ENCODE measurements at places on chromosomes 3 and 15.

DNA sequence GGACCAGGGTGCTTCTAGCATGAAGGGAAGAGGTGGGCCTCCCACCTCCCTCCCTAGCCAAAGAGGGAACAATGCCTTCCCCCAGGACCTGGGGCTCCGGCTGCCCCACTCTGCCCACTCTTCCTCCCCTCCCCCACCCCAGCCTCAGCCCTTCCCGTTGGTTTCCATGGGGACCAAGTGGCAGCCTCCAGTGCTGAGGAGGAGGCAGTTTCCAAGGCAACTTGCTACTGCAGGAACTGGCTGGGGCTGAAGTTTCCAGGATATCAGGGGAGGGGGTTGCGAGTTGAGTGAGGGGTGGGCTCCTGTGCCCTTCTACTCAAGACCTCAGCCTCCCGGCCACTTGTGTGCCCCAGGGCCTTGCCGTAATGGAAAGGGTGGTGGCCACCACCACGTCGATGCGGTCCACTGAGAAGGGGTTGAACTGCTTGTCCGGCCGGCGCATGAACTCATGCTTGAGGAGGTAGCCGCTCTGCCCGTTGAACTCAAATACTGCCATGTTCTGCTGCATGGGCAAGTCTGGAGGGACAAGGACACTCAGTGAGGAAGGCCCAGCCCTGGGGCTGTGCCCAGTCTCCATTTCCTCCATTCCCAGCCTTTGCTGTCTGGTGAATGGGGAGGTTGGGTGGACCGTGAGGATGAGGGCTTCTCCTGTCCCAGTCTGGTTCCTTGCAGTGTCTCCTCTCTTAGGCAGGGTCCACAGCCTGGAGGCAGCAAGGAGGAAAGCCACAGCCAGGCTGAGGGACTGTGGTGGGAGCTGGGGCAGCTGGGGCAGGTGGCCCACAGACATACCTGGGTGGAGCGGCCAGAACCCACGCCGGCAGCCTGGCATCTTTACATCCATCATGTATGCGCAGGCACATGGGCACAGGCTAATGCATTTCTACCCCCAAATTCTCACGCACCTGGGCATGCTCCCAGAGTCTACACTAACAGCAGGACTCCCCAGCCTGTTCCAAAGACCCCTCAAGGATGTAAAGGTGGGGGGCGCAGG, 11.3 kb upstream of the ANKRD63 start:
- no peak for DNase-seq

DNA sequence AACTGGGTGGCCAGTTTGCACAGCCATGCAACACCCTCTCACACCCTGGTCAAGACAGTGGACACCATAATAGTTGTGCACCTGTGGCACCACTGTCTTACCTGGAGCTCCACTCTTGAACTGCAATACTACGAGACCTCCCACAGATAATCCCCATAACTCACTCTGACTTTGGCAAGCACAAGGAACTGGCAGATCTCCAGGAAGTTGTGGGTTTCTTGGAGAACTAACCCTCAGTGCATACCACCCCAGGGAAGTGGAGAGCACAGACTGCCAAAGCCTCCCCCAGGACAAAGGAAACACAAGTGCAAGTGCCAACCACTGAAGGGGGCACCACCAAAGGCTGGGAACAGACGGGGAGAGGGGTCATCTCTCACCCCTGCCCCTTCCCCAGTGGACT, 318.6 kb downstream of the SUCLG2 start:
- no peak for DNase-seq

- DNase-seq: peak; percentile 12
These were observed 773.1 kb upstream of the NR2F2 start for GRCh38 chr15:95557226-95558046.

- DNase-seq: no peak
These were observed 3.9 kb upstream of the OPA1 start for GRCh38 chr3:193589129-193589528.

DNA sequence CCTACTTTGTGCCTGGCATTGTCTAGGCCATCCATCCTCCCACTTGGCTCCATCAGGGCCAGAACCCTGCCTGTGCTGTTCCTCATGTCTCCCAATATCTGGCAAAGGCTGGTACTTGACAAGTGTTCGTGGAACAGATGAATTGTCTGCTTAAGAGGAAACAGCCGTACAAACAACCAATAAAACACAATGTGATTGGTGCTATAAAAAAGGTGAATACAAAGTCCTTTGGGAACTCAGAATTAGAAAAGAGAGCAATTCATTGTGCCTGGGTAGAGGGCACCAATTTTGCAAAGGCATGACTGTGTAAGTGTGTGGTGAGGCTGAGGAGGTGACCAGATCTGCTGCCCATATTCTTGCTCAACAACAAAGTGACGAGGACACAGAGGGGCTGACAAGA, 164.5 kb upstream of the PPP2R3A start:
- no peak for DNase-seq

- DNase-seq: no peak
These were observed 56.7 kb downstream of the UQCC5 start for GRCh38 chr3:52593103-52593502.

DNA sequence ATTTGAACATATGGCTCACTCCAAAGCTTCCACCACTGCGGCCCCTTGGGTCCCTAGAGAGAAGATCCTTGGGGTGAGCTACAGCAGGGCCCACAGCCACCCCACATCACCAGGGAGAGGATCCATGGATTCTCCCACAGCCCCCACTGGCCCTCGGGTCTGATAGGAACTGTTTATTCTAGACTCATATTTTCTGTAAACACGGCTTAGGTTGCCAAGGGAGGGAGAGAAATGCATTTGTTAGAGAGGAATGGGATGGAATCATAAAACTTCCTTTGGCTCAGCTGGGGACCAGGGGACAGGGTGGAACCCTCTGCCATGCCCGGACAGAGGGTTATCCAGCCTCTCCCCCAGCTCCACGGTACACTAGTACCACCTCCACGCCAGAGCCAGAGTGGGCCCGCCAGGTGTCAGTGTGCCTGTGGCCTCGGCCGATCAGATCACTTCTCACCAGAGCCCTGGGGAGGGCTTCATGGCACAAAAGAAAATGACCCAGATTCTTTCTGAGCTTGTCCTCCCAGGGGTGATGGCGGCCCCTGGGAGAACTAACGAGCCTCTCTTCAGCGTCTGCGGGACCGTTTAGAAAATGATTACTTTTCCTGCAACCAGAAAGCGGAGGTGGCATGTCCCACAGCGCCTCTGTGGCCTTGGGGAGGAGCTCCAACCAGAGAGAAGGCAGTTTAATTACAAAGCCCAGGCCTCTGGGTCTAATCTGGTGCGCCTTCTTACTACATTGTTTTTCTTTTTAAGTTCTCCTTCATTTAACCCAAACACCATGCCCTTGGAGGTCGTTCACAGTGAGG, 33.7 kb downstream of the ADCY5 start:
- DNase-seq: no peak

DNA sequence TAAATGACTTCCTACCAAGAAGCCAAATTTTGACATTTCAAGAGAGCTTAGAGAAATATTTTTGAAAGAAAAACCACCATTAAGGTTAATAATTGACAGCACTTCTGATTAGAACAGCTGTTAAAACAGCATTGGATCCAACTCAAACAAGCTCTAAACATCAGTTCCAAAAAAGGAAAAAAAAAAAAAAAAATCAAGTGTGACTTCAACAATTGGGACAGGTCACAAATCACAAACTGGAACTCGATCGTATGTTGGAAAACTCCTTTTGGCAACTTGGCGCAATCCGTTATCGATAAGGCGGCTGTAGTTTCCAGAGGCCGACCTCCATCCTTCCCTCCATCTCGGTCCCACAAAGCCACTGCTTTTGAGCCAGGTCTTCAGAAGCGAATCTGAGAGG, 17.8 kb downstream of the TLE3 start:
- DNase-seq: no peak

- DNase-seq: no peak
These were observed 602.9 kb downstream of the NTRK3 start for GRCh38 chr15:87653646-87654045.

DNA sequence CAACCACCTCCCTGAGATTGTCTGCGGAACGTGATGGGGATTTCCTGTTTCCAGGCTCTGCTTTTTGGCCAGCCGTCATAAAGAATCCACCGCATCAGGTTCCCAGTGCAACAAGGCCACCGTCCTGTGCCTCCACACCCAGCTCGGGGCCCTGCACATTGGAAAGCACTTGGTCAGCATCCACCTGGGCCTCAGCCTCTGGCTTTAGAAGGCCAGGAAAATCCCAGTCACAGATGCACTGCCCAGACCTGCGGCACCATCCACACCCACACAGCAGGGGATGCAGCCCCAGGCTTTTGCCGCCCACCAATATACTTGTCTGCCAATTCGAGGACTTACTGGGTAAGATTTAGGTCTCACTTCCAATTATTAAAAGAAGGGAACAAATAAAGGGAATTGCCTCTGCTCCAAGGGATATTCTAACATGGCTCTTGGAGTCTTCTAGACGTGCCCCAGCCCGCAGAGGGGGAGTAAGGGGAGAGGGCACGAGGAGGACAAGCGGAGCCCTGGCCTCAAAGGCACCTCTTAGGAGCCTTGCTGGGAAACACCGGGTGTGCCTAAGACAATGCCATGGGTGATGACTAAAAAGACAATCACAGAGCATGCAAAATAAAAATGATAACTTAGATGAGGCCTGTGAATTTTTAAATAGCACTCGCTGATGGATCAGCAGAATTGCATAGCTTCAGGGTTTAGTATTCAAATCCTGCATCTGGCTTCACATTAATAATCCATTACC, 169.2 kb downstream of the FOXP1 start:
- DNase-seq: no peak

DNA sequence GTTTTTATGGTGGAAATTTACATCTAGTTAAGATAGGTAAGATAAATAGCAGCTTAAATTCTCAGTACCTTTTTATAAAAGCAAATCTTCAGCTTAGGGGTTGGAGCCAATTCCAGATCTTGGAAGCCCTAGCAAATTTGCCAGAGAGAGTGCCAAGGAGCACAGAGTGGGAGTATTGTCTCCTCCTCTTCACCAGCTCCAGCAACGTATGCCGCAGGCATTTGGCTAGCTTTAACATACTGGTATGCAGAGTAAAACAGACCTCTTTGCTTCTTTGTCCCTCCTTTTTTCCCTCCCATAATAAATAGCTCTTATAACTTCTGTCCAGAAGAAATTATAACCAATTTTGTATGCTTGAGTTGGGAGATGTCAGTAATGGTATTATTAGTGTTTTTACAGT, 140.4 kb downstream of the DIPK2A start:
- DNase-seq: no peak

DNA sequence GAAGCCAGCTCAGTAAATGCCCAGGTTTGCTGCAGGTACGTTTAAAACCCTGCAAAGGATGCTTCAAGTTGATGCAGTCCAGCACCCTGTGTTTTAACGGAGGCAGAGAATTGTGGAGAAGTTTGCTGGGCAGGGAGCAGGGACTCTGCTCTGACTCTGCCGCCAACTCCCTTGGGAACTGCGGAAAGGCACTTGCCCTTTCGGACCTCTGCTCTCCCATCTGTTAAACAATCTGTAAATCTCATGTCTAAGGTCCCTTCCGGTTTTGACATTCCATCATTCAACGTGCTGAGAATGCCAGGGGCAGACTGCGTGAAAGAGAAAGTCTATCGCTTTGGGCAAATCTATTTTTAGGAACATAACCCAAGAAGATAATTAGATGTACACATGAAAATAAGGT, 184.5 kb downstream of the OPA1 start:
- DNase-seq: no peak

- no peak for DNase-seq
These were observed 49.2 kb upstream of the P3H2 start for GRCh38 chr3:190169877-190170276.

DNA sequence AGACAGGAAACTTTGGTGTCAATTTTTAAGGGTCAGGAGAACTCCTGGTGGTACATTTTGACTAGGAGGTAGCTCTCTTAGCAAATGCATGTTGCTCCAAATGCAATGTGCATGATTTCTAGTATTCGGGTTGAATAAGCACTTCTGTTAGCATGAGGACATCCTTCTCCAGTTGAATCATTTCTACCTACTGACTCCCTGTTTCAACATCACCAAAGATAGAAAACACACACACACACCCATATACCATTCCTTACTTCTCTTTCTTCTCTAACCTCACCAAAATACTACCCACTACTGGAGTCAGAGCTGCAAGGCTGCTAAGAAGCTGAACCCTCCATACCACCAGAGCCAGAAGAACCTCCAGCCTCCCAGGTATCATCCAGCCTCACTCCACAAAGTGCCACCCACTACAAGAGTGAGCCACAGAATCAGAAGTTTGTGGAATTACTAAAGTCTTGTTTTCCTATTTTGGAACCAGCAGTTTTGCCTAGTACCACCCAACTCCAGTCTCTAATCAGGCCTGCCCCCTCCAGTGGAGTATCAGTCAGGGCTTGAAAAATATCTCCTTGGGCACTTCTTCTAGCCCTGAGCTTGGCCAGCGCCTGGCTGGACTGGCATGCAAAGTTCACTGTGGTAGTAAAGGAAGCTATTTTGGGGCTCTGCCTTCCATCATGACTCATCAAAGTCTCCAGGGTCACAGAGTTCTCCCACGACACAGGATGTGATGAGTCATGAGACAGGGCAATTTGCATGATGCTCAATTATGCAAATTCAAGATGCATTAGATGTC, 110.3 kb downstream of the CYP19A1 start:
- DNase-seq: peak; percentile 76

GRCh38 chr3:52053307-52054304, 2.8 kb downstream of the DUSP7 start:
- DNase-seq: peak; percentile 45

- DNase-seq: no peak
These were observed 18.3 kb downstream of the SLCO3A1 start for GRCh38 chr15:91871837-91872236.

GRCh38 chr3:118927449-118927848, 107.2 kb downstream of the IGSF11 start:
- DNase-seq: no peak

DNA sequence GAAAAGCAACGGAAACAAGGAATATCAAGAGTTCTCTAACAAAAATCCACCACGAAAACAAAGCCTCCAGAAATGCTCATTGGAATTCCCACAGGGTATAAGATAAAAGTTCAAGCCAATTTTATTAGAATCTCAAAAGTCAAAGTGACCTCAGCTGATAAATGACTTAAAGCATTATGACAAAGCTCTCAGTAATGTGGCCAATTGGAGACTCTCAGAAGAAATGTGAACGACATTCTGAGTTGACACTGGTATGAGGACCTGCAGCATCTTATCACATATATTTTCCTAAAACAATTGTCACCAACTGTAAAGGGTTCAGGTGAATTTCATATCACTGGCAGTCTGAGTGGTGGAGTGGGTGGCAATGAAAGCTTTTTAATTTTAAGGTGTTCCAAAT, 199.1 kb downstream of the FOXP1 start:
- DNase-seq: no peak

- no peak for DNase-seq
These were observed 21.8 kb downstream of the RARB start for GRCh38 chr3:25449857-25450256.

- DNase-seq: no peak
These were observed 135.4 kb downstream of the KLF13 start for GRCh38 chr15:31461911-31462480.

DNA sequence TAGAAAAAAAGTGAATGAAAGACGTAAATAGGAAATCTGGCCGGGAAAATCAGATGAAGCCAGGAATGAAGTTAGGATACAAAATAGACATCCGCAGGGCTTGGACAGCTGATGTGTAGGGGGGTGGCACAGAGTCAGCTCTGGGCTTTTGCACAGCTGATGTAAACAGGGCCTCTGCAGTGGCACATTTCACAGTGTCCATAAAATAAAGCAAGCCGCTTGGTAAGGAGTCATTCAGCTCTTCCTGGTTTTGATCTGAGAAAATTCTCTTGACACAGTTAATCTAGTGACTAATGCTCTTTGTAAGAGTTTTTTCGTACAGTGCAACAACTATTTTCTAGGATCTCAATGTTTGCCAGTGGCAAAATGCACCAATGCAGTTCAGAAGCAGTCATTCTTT, 153.3 kb downstream of the USP13 start:
- DNase-seq: no peak

Measured in GM12878 (cell line).